ENCODE measurements at places on chromosomes 2 and 18.

DNA sequence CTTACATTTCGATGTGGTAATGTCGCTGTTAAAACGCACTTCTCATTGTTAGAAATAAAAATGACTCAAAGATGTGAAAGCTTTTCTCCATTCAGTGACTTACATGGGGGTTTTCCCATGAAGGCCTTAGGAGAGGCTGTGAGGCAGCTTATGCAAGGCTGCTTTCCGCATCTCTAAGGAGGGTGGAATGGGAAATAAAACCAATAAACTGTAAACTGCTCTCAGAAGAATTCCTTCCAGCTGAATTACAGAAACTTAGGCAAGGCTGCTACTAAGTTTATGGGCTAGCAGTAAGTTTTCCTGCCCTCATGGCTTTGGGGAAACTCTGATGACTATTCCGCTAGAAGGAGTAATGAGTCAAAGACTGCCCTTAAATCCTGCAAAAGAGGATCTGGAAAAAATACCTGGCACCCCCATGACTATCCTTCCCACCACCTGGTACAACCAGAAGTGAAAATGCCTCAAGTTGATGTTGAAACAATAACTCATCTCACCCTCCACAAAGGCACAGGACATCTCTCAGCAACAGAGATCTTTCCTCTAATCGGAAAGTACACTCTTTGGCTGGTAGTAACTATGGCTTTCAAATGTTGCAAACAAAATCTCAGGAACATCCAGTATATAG, 97.7 kb upstream of the SMAD7 start:
- H3K4me3 ChIP-seq: no peak overlapping the region
- DNase-seq: no peak
- peaks cover 26% of the 10 kb centered on the region for H3K4me1 ChIP-seq

GRCh38 chr18:36539674-36540231, 242.2 kb downstream of the FHOD3 start:
- no peak for DNase-seq
- H3K27ac ChIP-seq: no peak overlapping the region
- no peak overlapping the region for H3K4me3 ChIP-seq
- no peaks in the 10 kb centered on the region for H3K36me3 ChIP-seq
- no peaks in the 10 kb centered on the region for H3K27me3 ChIP-seq
- H3K4me1 ChIP-seq: peaks cover 2% of the 10 kb centered on the region

- no peak for DNase-seq
- no peaks in the 10 kb centered on the region for H3K4me1 ChIP-seq
- no peaks in the 10 kb centered on the region for H3K36me3 ChIP-seq
These were observed 78.9 kb upstream of the ZSWIM2 start for GRCh38 chr2:186927867-186928191.

DNA sequence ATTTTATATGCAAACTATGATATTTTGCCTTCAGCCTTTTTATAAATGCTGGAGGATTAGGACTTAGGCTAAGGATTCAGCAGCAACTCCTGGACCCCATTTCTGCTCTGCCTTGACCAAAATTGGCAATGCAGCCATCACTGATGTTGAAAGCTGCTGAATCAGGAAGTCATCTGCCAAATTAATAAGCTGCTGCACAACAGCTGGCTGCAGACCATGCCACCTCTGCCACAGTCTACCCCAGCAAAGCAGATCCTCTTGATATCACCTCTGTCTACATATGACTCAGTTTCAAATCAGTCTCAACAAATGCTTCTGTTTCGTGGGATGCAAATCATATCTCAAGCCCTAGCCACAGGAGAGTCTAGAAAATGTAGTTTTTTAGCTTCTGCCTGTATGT, 7.1 kb upstream of the SOS1 start:
- peak overlapping the region; percentile 30 for H3K27ac ChIP-seq
- DNase-seq: peak; percentile 63
- H3K27me3 ChIP-seq: no peaks in the 10 kb centered on the region
- H3K4me1 ChIP-seq: peaks cover 62% of the 10 kb centered on the region
- peak overlapping the region; percentile 28 for H3K4me3 ChIP-seq

DNA sequence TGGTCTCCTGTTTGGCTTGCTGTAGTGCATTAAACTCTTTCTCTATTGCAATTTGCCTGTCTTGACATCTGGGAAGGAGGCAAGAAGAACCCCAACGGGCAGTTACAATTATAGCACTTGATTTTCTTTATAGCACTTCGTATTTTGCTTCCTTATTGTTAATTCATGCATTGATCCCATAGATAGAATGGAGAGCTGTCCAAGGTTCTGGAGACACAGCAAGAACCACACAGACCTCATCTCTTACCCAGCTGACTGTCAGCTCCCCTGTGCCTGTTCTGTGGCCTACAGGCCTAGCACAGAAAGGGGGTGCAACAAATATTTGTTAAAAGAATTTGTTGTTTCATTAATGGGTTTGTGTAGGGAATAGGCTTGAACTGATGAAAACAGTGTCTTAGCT, 194.3 kb downstream of the GALNT1 start:
- H3K36me3 ChIP-seq: no peaks in the 10 kb centered on the region
- H3K4me3 ChIP-seq: no peak overlapping the region
- no peak for DNase-seq

DNA sequence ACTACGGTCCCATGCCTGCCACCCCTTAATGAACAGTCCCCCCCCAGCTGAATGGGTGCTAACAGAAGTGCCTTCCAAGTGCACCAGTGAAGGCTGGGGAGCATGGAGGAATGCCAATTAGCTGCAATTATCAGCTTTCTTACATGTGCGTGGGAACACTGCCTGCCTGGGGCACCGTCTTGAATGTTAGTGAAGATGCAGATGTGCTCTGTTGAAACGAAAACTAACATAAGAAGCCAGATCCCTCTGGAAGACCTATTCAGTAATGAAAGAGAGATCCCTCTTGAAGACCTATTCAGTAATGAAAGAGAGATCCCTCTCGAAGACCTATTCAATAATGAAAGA, 154.5 kb downstream of the CLIP4 start:
- no peak overlapping the region for H3K27ac ChIP-seq
- no peak for DNase-seq
- H3K27me3 ChIP-seq: peaks cover 9% of the 10 kb centered on the region
- no peaks in the 10 kb centered on the region for H3K4me1 ChIP-seq

DNA sequence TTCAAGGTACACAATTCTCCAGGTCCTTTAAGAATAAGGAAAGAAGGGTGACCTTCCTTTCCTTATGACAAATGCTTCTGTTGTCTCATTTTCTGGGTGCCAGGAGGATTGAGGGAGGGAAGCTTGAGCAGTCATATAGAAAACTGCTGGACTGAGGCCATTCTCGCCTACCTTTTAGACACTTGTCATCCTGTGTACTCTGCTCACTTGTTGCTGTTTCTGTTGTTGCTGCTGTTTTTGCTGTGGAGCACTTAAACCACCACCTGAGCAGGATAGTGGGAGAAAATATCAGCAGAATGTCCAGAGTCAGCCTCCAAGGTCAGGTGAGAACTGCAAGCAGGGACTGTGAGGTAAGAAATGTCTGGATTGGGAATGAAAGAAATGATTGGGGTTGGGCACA, 2.8 kb downstream of the DNAJC5G start:
- H3K27ac ChIP-seq: no peak overlapping the region
- peaks cover 18% of the 10 kb centered on the region for H3K27me3 ChIP-seq
- peaks cover 17% of the 10 kb centered on the region for H3K4me1 ChIP-seq
- no peak overlapping the region for H3K4me3 ChIP-seq
- no peak for DNase-seq

DNA sequence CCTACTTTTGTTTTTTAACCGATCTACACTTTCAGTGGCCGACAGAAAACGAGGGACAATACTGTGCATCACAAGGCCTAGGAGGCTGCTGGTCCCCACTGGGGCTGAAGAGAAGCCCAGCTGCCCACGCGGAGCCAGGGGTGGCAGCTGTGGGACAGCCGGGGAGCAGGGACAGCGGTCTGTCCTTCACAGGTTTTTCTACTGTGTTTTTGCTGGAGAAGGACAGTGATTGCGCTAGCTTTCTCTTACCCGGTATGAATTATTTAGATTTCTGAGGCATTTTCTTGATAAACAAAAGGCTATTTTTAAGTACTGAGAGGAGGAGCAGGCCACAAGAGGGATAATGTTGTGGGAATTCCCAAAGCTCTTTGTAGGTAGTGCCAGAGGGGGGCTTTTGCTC, 219.8 kb downstream of the ATAD2B start:
- H3K36me3 ChIP-seq: no peaks in the 10 kb centered on the region
- DNase-seq: peak; percentile 5

DNA sequence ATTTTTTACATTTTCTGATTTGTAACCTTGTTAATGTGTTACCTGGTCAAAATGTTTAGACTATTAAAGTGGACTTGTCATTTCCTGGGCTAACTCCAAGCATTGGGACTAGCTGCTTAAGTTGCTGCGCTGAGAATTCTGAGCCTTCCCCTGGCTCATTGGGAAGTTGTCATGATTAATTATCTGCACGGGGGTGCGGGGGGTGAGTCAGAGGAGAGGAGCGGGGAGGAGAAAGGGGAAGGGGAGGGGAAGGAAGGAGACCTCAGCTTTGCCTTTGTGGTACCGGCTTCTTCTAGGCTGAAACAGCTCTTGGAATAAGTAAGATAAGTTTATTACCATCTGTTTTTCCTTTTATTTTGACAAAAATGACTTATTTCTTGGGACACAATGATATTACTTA, 52.9 kb upstream of the APCDD1 start:
- DNase-seq: no peak
- peaks cover 22% of the 10 kb centered on the region for H3K27me3 ChIP-seq
- no peaks in the 10 kb centered on the region for H3K4me1 ChIP-seq
- no peak overlapping the region for H3K4me3 ChIP-seq

DNA sequence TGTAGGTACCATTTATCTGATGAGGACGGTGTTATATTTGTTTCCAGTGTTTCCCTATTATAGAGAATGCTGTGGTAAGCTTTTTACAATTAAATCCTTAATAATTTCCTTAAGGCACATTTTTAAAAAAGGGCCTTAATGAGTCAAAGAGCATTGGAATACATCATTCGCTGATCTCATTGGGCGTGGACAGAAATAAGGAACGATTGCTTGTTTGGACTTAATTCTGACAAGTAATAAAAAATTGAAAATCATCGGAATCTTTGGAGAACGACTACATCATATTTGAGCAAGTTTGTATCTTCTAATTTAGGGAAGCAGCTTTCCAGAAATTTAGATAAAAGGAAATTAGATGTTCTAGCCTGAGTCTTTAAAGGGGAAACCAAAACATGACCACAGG, 11.3 kb downstream of the AGPS start:
- H3K36me3 ChIP-seq: peaks cover 32% of the 10 kb centered on the region
- H3K4me3 ChIP-seq: no peak overlapping the region
- H3K27ac ChIP-seq: no peak overlapping the region
- DNase-seq: no peak

DNA sequence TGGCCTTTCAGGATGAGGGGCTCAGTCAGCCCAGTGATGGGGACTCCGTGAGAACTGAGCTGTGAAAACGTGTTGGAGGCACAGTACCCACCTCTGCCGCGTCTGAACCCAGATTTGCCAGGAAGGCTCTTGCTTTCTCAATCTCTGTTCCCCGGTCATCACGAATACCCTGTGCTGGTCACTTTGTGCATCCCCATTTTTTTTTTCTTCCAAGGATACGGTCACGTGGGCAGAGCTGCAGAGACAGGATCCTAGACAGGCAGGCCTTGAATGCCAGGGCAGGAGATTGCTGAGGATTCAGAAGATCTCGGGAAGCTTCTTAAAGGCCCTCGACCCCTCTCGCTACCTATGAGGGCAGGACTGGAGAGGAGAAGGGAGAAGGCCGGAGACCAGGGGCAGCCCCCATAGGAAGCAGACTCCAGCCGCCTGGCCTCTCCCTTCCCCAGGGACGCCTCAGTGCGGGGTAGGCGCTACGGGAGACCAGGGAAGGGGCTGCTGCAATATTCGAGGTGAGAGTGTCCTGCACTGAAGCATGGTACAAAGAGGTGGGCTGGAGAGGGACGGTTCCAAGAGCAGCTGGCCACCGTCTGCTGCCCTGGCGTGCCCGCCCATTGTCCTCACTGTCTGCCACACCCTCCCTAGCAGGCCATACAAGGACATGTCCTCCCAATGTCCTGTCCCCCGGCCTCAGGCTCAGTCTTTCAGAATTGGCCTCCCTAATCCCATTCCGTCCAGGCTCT, 29.0 kb upstream of the TAF1B start:
- no peak overlapping the region for H3K4me3 ChIP-seq
- H3K4me1 ChIP-seq: peaks cover 12% of the 10 kb centered on the region
- no peak overlapping the region for H3K27ac ChIP-seq
- peaks cover 19% of the 10 kb centered on the region for H3K27me3 ChIP-seq
- no peak for DNase-seq

GRCh38 chr2:1600191-1601066, 143.9 kb downstream of the PXDN start:
- H3K36me3 ChIP-seq: no peaks in the 10 kb centered on the region
- H3K27ac ChIP-seq: no peak overlapping the region
- H3K4me1 ChIP-seq: no peaks in the 10 kb centered on the region
- no peaks in the 10 kb centered on the region for H3K27me3 ChIP-seq
- H3K4me3 ChIP-seq: no peak overlapping the region

DNA sequence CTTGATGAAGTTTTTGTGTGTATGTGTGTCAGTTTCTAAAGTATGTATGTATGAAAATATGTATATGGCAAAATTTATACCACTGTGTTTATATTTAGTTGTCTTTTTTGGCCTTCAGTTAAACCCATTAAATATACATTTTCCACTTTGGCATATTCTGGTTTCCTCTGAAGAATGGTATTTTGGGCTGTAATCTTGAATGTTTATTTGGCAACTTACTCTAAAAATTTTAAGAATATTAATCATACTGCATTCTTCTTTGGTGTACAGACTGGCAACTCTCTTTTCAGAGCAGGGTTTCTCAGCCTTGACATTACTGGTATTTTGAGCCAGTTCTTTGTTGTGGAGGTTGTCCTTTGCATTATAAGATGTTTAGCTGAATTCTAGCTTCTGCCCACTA, 27.9 kb upstream of the CCBE1 start:
- no peaks in the 10 kb centered on the region for H3K36me3 ChIP-seq
- no peak overlapping the region for H3K4me3 ChIP-seq
- H3K27me3 ChIP-seq: peaks cover 2% of the 10 kb centered on the region
- DNase-seq: no peak
- H3K27ac ChIP-seq: no peak overlapping the region
- H3K4me1 ChIP-seq: no peaks in the 10 kb centered on the region

- H3K27ac ChIP-seq: no peak overlapping the region
- no peaks in the 10 kb centered on the region for H3K36me3 ChIP-seq
- peaks cover 2% of the 10 kb centered on the region for H3K27me3 ChIP-seq
- no peak overlapping the region for H3K4me3 ChIP-seq
- DNase-seq: no peak
These were observed 7.8 kb upstream of the GIGYF2 start for GRCh38 chr2:232689152-232689910.

GRCh38 chr2:226336283-226336682, 463.3 kb downstream of the IRS1 start:
- peaks cover 4% of the 10 kb centered on the region for H3K27me3 ChIP-seq
- no peaks in the 10 kb centered on the region for H3K4me1 ChIP-seq
- no peak overlapping the region for H3K27ac ChIP-seq
- DNase-seq: no peak

DNA sequence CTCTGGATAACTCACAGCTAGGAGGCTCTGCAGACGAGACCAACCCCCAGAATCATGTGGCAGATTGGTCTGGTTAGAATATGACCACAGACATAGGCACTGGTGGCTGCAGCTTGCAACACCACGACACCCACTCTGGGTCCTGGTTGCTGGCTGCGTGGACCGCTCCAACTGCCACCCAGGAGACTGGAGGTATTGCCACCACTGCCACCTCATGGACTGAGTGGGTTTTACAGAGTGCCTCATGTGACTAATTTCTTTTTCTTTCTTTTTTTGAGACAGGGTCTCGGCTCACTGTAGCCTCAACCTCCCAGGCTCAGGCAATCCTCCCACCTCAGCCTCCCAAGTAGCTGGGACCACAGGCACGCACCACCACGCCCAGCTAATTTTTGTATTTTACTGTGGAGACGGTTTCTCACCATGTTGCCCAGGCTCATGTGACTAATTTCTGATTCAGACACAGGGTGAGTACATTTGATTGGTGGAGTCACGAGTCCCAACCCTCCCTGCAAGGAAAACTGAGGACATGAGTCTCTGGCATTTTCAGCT, 29.9 kb upstream of the NT5DC4 start:
- H3K36me3 ChIP-seq: no peaks in the 10 kb centered on the region
- no peaks in the 10 kb centered on the region for H3K27me3 ChIP-seq

Measured in activated T-helper 2 cell treated with anti-CD3 and anti-CD28 coated beads, Interferon-gamma antibody, Interleukin-2, Interleukin-4, amounts not matched to agents 10 μg/mL and 5 μg/mL and 100 μg/mL, durations not matched to agents 14 hours and 24 hours and 36 hours (primary cell).